ENCODE measurements at places on chromosomes 11 and 22.

GRCh38 chr11:538431-539051, 1.2 kb downstream of the LRRC56 start:
- no peak for ATAC-seq

DNA sequence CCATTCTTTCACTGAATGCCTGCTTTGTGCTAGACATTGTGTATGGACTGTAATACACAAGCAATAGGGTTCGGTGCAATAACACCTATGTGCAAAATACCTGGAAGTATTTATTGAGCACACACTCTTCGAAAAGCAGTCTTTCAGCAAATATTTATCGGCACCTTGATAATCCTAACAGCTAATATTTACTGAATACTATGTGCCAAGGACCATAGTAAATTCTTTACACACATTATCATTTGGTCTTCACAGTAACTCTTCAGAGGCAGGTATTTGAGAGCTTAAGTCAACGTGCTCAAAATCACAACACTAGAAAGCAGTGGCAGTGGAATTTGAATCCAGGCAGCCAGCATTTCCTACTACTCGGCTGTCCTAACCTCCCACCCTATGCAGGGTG, 2.2 kb downstream of the B3GNT6 start:
- ATAC-seq, result no peak

DNA sequence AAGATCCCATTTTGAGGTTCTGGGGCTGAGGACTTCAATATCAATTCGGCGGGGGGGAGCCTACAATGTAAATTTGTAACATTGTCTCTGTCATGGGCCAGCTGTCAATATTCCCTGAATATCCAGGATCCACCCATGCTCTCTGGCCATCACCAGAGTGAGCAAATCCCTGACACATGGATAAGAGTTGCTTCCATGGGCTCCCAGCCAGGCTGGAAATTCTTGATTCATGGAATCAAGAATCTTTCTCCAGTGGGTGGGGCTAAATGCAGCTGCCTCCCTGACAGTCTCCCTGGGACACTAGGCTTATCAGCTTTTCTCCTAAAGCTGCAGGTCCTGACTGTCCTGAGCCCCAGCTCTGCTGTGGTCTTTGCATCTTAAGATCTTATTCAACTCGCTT, 86.9 kb upstream of the IGLL5 start:
- ATAC-seq, result no peak

DNA sequence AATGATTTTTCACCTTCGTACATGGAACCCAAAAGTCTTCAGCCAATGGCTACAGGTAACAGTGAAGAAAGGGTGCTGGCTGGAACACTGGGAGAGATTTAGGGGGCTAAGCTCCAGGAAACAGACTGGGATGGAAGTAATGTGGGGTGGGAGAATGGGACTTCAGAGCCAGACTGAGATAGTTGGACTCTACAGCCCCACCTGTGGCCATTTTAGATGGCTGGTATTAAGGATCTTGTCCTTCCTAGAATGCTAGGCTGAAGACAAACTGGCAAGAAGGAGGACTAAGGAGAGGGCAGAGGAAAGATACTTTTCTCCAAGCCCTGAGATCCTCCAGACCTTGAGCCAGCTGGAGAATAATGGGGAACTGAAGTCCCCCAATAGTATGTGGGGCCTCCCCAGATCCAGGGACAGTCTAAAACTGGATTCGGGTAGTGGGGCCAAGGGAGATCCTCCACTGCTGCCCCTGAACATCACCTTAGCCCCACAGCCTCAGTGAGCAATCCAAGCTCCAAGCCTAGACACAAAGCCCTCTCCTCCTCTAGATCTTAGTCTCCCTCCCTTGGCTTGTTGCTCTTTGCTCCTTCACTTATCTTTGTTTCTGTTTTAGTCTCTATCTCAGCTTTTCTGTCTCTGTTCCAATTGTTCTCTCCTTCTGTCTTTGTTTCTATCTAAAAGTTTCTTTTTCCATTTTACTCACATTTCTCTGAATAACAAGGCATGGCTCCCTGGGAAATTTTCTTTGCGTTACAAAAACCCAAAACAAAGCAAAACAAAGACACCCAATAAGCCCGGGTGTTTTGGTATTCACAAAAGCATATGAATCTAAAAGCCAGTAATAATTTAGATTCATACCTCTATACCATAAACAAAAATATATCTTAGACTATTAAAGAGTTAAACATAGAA, 16.2 kb upstream of the RRAS2 start:
- ATAC-seq, result no peak

DNA sequence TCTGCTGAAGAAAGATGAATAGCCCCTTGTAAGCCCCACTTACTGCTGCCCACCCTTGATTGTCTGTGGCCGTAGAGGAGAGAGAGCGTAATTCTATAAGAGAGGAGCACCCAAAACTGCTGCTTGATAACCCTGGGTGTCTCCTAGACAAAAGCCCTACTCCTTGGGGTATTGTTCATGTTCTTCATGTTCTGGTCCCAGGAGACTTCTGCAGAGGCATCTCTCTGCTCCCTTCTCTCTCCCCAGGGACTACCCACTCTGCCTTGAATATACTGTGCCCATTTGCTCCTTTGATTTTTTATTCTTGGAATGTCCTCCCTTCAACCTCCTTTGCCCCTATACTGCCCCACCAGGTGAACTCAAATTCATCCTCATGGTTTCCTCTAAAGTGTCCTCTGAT, 417.8 kb upstream of the CADM1 start:
- no peak for ATAC-seq

DNA sequence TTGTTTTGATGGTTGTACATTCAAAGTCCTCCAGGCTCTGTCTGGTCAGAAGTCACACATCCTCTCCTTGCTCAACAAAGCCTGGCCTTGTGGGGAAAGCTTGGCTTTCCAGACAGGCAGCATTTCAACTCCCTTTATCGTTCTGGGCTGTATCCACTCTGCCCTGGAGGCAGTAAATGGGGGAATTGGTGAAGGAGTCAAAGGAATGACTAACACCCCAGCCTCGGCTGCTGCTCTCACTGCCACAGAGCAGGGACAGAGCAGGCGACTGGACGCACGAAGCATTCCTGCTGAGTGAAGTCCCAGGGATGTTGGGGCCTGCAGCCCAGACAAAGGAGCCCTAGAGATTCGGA, 52.8 kb downstream of the WNT11 start:
- no peak for ATAC-seq

DNA sequence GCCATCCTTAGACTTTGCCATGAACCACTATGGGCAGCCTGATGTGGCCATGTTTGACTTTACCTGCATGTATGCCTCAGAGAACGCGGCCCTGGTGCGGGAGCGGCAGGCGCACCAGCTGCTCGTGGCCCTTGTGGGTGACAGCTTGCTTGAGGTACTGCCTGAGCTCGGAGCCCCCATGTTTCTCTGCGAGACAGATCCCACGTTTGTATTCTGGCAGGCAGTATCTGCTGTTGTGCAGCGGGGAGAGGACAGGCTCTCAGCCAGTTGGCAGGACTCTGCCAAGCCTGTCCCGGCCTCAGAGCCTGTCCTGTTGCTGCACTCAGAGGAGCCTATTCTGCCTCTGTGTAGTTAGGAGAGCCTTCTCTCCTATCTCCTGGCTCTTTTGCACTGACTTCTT, 109.9 kb downstream of the MICAL2 start:
- no peak for ATAC-seq

All from motor neuron (in vitro differentiated cells).